Tibial nerve (tissue), 4 donors: ENCODE measurements at places on chromosomes 3 and 15. TPM values are rescaled to one million over a fixed set of nuclear protein-coding genes. Genes with fewer than 3 reads are reported as not detected.

NR1I2 gene
- total RNA-seq: 0.39 TPM

NANOGP8 gene
- 2.3 TPM for total RNA-seq

CRTC3 gene
- 62.1 TPM for total RNA-seq

FAM81A gene
- 10.5 TPM for total RNA-seq

SOX14 gene
- not detected for total RNA-seq

TAGLN3 gene
- total RNA-seq: not detected

TM6SF1 gene
- total RNA-seq: 7.5 TPM

GRK7 gene
- total RNA-seq: 0.30 TPM

TEX264 gene
- total RNA-seq: 68.8 TPM

CAMKV gene
- total RNA-seq: not detected

PARP3 gene
- total RNA-seq: 46.5 TPM

GOLGA6L7 gene
- total RNA-seq: not detected

CACNA1D gene
- total RNA-seq: 29.5 TPM
